Esophagus mucosa (tissue), 1 donor: ENCODE measurements at places on chromosomes 12 and 14. TPM values are rescaled to one million over a fixed set of nuclear protein-coding genes. Genes with fewer than 3 reads are reported as not detected.

The PTHLH gene
- 19.0 TPM for total RNA-seq

The ZFYVE1 gene
- 10.7 TPM for total RNA-seq

The PIANP gene
- total RNA-seq: not detected

The MDM1 gene
- 5.3 TPM for total RNA-seq

The CD69 gene
- total RNA-seq: 0.68 TPM

The ARG2 gene
- total RNA-seq: 35.6 TPM

The ANO4 gene
- not detected for total RNA-seq
